LoVo (cell line): ENCODE measurements at places on chromosomes 16 and 17.

DNA sequence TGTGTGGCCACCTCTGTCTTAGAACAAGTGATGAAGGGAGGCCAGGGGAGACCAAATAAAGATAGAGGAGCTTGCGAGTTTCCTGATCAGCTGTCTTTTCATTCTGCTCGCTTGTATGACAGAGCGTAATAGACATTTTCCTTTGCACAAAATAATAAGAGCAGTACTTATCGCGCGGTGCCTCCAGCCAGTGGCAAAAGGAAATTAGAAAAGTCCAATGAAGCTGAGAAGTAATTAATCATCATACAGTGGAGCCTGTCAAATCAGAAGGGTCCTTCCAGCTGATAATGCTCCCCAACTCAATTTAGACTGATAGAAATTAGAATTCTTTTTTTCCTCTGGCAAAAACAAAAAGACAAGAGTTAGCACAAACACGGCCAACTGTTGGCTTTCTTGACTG, 307.0 kb upstream of the IRX5 start:
- DNase-seq, result no peak

- DNase-seq, result no peak
Measured at GRCh38 chr16:1395444-1396031, 19.0 kb downstream of the UNKL start.

DNA sequence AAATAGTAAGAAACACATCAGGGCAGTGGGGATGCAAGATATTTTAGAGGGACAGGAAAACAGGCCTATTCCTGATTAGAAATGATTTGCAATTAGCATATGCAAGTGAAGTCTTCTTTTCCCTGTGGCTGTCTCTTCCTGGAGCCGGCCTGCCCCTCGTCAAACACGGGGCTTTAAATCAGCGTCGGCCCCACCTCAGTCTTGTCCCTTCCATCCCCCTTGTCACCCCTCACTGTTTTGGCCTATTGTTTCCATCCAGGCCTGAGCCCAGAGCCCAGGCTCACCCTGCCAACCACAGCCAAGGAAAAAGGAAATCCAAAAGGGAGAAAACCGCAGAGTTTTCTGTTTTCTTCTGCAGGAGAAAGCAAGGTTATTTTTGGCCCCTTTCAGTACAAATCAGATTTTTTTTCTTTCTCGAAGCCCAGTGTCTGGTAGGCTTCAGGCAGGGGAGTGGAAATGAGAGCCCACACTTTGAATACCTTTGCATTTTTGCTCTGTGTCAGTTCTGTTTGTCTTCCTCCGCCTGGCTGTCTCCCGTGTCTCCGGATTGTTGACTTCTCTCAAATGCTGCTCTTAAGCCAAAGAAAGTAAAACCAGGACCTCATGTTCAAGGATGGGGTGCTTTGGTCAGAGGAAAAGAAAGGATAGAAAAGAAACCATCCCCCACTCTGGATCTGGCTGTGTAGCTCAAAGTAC, 399.9 kb upstream of the CDH11 start:
- DNase-seq, result no peak

GRCh38 chr17:42279776-42280630, 3.8 kb upstream of the STAT5B start:
- DNase-seq, result no peak

DNA sequence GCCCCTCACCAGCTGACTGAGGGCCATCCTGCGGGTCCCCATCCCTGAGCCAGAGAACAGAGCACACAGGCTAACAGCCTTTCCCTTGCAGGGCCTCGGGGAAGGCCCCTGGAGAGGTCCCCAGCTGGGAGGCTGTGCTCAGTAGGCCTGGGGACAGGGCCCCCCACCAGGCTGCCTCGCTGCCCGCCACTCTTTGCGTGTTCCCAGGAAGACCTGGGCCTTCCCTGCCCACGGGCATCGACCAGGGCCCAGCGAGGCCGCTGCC, 785 bp downstream of the HID1 start:
- DNase-seq, result no peak

GRCh38 chr16:74046524-74046923, 250.1 kb upstream of the PSMD7 start:
- DNase-seq, result no peak

DNA sequence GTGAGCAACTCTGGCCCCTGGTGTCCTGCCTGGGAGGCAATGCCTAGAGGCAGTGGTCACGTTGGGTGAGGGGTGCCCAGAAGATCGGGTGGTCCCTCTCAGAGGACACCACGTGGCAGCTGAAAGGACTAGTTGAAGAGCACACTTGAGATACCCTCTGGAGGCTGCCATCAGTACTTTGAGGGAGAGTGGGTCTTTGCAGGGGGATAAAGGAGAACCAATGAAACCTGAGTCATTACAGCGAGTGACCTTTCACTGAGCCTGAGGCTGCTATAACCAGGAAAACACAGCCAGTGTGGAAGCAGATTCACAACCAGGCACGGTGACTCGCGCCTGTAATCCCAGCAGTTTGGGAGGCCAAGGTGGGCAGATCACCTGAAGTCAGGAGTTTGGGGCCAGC, 18.9 kb downstream of the CA4 start:
- DNase-seq, result no peak

DNA sequence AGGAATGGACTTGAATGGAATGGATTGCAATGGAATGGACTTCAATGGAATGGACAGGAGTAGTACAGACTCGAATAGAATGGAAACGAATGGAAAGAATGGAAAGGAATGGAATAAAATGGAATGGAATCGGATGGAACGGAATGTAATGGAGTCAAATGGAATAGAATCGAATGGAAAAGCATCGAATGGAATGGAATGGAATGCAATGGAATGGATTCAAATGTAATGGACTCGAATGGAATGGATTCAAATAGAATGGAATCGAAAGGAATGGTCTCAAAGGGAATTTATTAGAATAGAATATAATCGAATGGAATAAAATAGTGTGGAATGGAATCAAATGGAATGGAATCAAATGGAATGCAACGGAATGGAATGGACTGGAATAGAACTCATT, 484.9 kb upstream of the WSB1 start:
- no peak for DNase-seq

- no peak for DNase-seq
Measured at GRCh38 chr17:50871364-50871763, 5.2 kb upstream of the TOB1 start.

GRCh38 chr16:23388786-23389185, 64.2 kb downstream of the COG7 start:
- DNase-seq, result no peak

DNA sequence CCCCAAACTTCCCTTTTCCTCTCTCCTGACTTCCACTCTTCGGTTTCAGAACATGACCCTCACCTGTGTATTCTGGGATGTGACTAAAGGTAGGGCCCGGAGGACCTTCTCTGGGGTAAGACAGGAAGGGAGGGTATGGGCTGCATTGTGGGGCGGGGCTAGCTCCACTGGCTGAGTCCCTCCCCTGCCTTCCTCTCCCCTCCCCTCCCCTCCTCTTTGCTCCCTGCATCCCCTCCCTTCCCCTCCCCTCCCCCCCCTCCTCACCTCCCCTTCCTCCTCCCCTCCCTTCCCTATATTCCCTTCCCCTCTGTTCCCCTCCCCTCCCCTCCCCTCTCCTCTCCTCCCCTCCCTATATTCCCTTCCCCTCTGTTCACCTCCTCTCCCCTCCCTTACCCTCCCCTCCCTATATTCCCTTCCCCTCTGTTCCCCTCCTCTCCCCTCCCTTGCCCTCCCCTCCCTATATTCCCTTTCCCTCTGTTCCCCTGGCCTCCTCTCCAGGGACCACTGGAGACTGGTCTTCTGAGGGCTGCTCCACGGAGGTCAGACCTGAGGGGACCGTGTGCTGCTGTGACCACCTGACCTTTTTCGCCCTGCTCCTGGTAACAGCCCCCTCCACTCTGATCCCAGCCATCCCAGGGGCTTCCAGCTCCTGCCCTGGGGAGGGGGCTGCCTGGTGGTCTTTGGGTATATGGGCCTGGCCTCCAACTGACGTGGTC, 11.8 kb downstream of the ADGRG3 start:
- no peak for DNase-seq

GRCh38 chr17:66432411-66432957, 130.1 kb downstream of the PRKCA start:
- no peak for DNase-seq

DNA sequence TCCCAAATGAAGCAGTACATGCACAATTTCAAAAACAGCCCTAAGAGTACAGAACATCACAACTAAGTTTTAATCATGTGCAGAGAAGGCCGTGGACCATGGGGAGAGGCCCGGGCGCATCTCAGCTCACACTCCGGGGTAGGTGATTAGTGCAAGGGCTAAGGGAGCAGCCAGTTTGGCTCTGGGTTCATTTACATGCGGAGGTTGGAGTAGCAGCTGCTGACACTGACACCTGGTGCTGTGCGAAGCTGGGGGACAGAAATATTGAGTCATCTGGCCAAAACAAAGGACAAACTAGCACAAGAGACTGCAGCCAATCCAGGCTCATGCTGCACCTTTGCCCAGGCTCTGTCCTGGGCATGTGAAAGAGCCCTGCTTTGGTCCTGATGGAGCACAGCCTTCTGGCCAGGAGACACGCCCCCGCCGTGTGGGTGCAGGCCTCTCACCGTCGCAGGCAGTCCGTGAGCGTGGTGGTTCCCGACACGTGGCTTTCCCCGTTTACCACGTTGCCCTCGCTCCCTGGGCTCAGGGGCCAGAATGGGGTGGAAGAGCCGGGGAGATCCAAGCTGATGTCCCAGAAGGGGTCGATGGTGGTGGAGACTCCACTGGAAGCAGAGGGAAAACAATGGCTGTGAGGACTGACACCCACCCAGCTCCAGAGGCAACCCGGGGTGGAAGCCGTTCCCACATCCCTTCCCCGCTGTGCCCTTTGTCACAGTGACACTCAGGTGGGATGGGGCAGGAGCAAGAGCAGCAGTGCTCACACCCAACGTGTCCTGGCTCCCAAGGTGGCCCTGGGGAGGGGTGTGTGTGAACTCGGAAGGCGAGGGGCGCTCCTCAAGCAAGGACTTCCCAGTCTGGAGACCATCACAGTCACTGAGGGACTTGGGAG, 31.9 kb downstream of the USP22 start:
- DNase-seq, result no peak

- DNase-seq, result no peak
Measured at GRCh38 chr17:4998027-4998731, 429 bp downstream of the KIF1C start.

DNA sequence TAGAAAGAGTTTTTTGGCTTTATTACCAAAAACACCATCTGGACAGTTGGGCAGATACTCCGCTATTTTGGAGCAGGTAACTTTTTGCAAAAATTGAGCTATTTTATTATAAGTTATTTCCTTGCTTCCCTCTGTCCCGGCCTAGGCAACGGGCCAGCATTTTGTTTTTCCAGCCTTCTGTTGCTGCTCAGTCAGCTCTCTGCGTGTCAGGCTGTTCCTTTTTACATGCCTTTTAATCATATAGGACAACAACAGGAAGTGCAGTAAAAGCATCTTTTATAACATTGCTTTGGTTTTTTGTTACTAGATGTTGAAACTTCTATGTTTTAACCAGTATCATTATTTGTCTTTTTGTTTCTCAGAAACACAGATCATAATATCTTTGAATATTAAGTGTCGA, 30.4 kb downstream of the PPM1D start:
- DNase-seq, result no peak

- DNase-seq, result no peak
Measured at GRCh38 chr16:72673118-72673517, 374.8 kb downstream of the ZFHX3 start.

DNA sequence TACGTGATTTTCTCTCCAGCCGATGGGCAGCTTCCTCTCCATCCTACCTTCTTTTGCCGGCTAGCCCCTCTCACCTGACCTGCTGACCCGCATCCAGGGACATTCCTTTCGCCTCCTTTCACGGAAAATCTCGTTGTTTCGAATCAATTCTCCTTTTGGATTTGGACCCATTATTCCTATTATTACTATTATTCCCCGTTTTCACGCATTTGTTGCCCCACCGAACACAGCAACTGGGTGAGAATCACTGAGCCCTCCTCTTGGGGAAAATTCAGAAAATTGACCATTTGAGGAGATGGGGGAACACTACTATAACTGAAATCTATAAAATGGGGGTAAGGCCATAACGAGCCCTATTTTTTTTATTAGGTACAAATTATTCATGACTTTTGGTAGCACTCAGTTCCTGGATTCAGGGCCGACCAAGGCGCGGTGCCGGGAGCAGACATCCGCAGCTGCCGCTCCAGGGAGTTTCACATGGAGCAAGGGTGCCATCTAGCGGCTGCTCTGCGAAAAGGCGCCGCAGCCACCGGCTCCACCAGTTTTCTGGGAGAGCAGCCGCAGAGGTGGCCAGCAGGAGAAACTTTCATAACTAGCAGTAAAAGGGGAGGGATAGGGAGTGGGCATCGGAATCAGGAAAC, 3.3 kb upstream of the HOXB8 start:
- DNase-seq, result peak; percentile 93

DNA sequence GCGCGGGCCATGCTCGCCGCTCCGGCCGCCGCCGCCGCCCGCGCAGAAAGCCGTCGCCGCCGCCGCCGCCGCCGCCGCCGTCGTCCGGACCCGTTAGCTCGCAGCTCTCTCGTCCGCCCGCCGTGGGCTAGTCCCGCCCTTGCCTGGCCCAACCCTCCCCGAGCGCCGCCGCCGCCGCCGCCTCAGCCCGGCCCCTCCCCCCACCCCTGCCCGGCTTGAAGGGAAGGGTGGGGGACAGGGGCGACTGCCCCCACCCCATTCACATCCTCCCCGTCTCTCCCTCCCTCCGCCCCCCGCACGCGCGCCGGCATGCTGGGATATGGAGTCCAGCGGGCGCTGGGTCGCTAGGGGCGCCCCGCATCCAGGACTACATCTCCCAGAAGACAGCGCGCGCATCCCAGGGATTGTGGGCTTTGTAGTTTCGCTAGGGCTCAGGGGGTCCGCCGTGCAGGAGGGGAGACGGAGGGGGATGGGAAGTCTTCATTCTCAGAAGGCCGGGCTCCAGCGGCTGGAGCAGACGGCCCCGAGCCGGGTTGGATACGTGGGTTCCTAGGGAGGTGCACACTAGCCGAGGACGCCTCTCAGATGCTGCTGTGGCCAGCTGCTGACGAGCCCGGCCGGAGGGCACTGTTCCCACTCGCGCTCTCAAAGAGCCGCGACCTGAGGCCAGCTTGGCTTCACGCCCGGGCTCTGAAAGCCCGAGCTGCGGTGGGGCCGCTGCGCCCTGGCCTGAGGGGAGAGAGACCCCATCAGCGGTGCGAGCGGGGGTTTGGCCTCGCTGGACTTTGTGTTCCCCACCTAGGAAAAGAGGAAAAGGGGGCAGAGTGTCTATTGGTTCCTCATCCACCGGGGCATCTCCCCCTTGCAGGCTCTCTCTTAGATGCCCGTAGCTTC, at the start of gene ST3GAL2:
ST3GAL2 (minus strand) TSS at position 132 of the 894 bp plus-strand sequence. CDS start 40,570 bp downstream, outside the sequence.
- peak; percentile 89 for DNase-seq

DNA sequence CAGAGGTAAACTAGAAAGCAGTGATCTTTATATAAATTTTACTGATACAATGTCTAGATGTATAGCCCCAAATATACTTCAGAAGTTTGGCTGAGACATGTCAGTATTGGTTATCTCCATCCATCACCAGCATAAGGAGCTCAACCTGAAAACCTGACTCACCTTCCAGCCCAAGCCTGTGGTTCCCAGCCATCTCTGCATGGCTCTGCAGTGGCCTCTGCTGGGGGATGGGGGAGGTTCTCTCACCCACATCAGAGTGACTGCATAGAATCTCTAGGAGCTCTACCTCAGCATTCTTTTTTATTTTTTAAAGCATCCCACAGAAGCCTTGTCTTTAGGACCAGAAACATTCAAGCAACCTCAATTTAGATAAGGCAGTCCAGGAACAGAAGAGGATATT, 27.3 kb downstream of the USP7 start:
- DNase-seq, result peak; percentile 22

- DNase-seq, result no peak
Measured at GRCh38 chr16:8919089-8919933, 37.2 kb downstream of the LITAFD start.
